ENCODE measurements at places on chromosomes 11 and 22.
A peak's percentile ranks its signal among the peaks of the same experiment; 100 is the strongest.

GRCh38 chr11:65078786-65079342, 5.0 kb downstream of the CDCA5 start:
- DNase-seq: no peak

- DNase-seq: no peak
These were observed 7.3 kb upstream of the SGSM3 start for GRCh38 chr22:40363059-40363458.

DNA sequence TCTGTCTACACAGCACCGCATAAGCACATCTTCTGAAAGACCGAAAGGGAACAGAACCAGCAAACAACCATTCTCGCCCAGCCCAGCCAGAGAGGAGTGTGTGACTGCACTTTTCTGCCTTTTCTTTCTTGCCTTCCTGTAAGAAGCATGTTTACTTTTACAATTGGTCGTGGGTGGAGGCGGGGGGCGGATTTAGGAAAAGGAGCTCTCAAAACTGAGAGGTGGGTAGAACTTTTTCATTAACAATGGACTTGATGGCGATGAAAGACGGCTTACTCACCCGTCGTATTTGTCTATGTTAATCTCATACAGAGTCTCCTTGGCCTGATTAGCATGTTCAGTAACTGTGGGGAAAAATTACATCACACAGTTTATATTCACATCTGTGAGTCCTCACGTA, 27.2 kb downstream of the CERK start:
- no peak for DNase-seq

DNA sequence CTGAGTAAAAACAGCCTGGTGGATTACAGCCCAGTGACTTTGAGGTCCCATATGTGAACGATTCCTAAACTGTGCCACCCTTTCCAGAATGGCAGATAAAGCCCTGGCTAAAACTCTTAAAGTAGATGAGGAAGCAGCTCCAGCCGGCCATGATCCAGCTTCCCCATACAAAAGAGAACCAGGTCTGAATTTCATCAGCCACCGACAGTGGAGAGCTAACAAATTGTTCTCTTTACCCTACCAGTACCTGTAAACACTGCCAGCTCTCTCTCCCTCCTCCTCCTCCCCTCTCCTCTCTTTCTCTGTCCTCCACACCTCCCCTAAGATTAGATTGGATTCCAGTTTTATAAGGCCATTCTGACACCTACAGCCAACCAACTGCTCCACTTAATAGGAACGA, 176.9 kb downstream of the DSCAML1 start:
- DNase-seq: no peak

GRCh38 chr11:44637487-44637886, 72.0 kb downstream of the CD82 start:
- DNase-seq: no peak

- no peak for DNase-seq
These were observed 23.5 kb downstream of the CPT1A start for GRCh38 chr11:68818181-68818580.

GRCh38 chr11:30788849-30789248, 202.7 kb upstream of the MPPED2 start:
- no peak for DNase-seq

GRCh38 chr22:42820045-42820763, 36.9 kb downstream of the ARFGAP3 start:
- peak; percentile 55 for DNase-seq

DNA sequence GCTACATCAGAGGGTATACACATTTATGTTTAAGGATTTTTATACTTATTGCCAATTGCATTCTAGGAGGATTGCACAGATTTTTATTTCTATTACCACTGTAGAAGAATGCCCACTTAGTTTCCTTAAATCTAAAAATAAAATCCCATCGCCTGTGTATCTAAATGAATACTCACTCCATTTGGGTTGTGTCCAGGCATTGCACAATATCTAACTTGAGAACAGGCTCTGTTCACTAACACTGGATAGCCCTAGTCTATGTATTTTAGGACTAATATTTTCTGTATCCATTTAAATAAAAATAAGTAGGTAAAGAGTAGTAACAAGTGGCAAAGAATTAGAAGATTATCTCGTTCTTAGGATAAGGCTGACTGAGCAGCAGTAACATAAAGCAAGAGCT, 4.1 kb downstream of the C11orf52 start:
- peak; percentile 43 for DNase-seq

- no peak for DNase-seq
These were observed 469 bp downstream of the ZBED5 start for GRCh38 chr11:10857459-10857708.

DNA sequence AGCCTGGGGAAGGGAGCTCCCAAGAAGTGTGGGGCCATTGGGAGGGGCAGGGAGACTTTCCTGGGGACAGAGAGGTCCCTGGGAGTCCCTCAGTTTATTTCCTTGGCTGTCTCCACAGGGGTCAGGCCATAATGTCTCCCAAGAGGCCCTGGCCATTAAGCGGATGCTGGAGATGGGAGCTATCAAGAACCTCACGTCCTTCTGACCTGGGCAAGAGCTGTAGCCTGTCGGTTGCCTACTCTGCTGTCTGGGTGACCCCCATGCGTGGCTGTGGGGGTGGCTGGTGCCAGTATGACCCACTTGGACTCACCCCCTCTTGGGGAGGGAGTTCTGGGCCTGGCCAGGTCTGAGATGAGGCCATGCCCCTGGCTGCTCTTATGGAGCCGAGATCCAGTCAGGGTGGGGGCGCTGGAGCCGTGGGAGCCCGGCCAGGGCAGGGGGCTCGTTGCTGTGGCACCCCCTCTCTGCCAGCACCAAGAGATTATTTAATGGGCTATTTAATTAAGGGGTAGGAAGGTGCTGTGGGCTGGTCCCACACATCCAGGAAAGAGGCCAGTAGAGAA, 58.4 kb downstream of the ST3GAL4 start:
- no peak for DNase-seq

GRCh38 chr11:134749040-134749839, 337.2 kb upstream of the B3GAT1 start:
- no peak for DNase-seq

- no peak for DNase-seq
These were observed 918 bp upstream of the OR51Q1 start for GRCh38 chr11:5420993-5421392.

DNA sequence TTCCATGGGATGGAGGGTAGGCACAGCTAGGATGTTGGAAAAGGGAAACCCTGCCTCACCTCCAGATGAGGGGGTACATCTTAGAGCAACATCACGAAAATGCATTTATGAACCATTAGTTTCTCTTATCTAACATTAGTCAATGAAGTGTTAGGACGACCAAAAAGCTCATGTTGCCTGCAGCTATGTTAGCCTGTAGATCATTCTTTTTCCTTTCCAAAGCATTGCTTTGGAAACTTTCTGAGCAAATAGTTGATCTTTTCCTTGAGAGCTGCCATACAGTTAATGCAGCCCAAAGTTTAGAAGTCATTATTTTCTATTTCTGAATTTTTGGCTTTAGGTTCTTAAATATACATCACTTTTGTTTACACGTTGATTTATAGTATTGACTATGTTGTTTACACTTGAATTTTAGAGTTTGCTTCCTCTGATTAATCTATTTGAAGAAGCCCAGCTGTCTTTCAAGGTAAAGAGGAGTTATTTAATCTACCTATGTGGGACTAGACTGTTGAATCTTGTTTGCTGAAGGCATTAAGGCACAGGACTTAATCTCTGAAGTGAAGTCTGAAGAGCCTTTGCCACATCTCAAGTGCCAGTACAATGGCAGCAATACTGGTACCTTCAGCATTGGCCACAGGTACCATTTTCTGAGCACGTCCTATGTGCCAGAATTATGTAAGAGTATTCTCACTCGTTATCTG, 11.0 kb downstream of the POU2AF3 start:
- DNase-seq: no peak

- no peak for DNase-seq
These were observed 1.9 kb downstream of the MUC5B start for GRCh38 chr11:1224491-1225385.

- peak; percentile 67 for DNase-seq
These were observed 18.4 kb upstream of the TLCD5 start for GRCh38 chr11:120306519-120307242.

GRCh38 chr22:17739196-17739975, 34.9 kb downstream of the BID start:
- no peak for DNase-seq

DNA sequence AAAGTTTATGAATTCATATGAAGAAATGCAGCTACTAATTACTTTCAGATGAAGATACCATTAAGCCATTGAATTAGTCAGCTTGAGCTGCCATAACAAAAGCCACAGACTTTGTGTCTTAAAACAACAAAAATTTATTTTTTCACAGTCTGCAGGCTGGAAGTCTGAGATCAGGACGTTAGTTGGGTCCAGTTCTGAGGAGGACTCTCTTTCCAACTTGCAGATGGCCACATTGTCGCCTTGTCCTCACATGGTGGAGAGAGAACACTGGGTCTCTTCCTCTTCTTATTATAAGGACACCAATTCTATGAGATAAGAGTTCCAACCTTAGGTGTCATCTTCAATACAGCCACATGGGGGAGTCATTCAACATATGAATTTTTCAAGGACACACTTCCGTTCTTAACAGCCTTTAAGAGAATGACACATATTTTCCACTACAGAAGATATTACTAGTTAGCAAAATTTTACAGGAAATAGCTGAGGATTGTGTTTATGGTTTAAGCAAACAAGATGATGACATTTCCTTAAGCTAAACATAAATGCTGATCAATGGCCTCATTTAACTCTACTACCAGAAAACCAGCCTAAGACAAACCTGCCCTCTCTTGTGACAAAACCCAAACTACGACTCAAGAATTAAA, 56.0 kb downstream of the DCUN1D5 start:
- peak; percentile 91 for DNase-seq

GRCh38 chr11:82507288-82507687, 226.4 kb downstream of the FAM181B start:
- no peak for DNase-seq

- peak; percentile 29 for DNase-seq
These were observed 92.8 kb upstream of the APOA1 start for GRCh38 chr11:116930177-116930576.

DNA sequence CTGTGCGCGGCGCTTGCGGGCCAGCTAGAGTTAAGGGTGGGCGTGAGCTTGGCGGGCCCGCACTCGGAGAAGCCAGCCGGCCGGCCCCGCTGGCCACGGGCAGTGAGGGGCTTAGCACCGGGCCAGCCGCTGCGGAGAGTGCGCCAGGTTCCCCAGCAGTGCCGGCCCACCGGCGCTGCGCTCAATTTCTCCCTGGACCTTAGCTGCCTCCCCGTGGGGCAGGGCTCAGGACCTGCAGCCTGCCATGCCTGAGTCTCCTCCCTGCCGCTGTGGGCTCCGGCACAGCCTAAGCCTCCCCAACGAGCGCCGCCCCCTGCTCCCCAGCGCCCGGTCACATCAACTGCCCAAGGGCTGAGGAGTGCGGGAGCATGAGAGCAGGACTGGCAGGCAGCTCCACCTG, 5.2 kb upstream of the PES1 start:
- no peak for DNase-seq

- no peak for DNase-seq
These were observed 47.0 kb upstream of the SUSD2 start for GRCh38 chr22:24134090-24134846.

- DNase-seq: peak; percentile 44
These were observed 79.1 kb upstream of the SCUBE2 start for GRCh38 chr11:9170450-9170849.

DNA sequence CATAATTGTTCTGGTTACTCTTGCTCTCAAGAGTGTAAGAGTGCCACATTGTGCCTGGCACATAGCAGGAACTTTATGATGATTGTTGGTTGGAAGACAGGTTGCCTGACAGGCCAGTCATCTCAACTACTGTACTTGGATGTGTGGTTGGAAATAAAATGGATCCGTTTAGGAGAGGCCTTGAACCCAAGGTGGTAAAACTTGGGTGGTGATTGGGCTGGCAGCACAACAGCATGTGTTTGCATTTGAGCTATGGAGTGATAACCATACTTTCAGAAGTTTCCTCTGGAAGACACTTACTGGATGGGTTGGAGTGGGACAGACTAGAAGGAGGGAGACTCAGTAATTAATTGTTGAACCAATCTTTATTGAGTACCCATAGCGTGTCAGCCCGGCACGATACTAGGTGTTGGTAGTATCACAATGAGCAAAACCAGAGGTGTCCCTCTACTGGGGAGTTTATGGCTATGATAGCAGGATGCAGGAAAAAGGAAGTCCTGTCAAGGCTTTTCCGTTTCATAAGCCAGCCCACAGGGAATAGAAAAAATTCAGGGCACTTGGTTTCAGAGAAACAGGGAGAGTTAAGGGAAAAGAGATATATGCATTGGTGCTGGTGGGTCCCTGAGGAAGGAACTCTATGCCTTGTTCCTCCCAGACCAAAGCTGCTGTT, 3.1 kb upstream of the TMEM109 start:
- DNase-seq: peak; percentile 40

DNA sequence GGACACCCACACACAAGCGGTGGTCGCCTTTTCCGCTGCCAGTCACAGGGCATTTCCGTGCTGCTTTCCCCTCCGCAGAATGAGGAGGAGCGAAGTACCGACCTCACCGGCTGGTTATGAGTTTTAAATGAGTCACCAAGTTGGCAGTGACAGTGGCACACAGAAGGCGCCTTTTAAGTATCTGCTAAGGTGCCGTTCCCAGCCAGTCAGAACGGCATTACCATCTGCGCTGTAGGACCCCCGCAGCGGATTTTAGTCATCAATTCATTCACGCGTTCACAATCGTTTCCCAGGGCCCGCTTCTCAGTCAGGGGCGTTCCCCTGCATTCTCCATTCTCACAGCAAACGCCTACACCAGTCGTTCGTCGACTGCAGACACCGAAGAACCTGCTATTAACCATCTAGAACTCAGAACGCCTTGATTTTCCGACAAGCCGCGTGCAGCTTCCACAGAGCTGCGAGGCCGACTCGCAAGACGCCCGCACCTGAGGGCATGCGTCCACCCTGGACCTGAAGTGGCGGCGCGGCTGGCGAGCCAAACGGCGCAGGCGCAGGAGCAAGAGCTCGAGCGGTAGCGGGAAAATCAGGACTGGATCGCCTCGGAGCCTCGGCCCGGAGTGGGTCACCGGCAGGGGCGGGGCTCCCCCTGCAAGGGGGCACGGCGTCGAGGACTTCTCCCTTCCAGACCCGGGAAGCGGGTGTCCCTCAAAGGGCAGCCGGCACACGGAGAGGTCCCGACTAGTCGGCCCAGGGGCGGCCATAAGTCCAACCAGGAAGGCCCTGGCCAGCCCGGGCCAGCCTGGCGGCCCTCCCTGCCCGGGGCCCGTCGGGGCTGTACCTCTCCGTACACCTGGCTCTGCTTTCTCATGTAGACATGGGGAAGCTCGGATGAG, 642 bp downstream of the CYP2R1 start:
- DNase-seq: peak; percentile 95

- no peak for DNase-seq
These were observed 1295.8 kb downstream of the BRD1 start for GRCh38 chr22:48531761-48532435.

- no peak for DNase-seq
These were observed 17.3 kb downstream of the ABCC8 start for GRCh38 chr11:17459236-17459896.

Measured in dermis blood vessel endothelial cell (primary cell).